Fibroblast of villous mesenchyme (primary cell): ENCODE measurements at places on chromosomes 4 and X.

DNA sequence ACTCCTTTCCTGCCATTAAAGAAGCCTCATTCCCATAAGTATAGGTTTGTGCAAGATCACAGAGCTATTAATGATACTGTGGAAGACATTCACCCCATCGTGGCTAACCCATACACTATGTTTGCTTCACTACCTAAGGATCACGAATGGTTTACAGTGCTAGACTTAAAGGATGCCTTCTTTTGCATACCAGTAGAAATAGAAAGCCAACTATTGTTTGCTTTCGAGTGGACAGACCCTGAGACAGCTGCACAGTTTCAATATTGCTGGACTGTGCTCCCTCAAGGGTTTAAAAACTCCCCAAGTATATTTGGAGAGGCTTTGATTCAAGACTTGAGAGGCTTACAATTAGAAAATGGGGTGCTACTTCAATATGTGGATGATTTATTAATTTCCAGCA is 16.0 kb upstream of the PAPSS1 start:
- DNase-seq = no peak

GRCh38 chr4:114386637-114387233 is 211.9 kb upstream of the UGT8 start:
- DNase-seq = peak; percentile 45

DNA sequence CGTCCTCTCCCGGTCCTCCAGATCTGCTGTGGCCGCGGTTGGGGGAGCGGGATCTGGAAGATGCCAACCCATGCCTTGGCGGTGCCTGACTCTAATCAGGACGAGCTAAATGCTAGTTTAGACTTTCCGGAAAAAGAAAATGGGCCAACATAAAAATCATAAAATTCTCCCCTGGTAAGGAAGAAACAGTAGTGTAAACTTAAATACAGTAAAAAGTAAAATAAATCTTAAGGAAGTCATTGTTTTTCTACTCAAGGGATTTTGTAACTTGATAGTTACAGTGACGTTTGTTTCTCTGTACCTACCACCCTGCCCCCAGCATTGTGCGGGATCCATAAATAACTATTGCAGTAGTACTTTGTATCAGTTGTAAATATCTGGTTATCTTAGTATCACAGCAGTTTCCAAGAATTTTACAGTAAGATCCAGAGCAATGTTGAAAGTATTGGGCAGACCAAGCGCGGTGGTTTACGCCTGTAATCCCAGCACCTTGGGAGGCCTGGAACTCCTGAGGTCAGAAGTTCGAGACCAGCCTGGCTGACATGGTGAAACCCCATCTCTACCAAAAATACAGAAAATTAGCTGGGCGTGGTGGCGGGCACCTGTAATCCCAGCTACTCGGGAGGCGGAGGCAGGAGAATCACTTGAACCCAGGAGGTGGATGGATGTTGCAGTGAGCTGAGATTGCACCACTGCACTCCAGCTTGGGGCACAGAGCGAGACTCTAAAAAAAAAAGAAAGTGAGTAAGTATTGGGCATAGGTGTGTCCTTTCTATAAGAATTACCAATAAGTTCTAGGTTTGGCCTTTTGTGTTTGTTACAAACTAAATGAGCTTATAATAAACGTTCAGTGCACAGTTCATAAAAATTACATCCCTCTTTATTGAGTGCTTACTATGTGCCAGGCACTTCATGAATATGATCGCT is 1.0 kb upstream of the PLA2G12A start:
- peak; percentile 24 for DNase-seq

- DNase-seq = no peak
Observed at GRCh38 chr4:80091184-80091583, 18.2 kb upstream of the ANTXR2 start.

DNA sequence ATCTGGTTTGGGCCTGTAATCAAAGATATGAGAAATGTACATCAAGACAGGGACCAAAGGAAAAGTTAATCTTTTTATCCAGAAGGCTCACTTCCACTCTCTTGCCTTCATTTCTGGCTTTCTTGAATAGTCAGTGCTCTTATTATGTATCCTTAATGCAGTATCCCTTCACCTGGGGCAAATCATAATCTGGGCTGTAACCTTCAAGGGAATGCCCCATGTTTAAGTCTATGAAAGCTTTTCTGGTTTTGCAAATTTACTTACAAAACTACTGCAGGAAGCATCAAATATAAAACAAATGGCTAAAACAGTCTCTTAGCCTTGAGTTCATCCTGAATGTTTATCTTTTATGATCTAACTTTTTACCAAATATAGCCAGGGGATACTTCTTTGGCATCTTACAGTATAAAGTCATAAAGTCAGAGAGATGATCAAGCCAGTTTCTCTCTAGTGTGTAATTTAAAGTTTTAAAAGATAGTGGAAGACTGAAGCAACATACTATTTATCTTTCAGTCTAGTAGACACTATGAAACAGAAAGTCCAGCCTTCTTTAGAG is 1214.8 kb downstream of the STIM2 start:
- DNase-seq = no peak
